ENCODE measurements at places on chromosomes 5 and 9. TPM values are rescaled to one million over a fixed set of nuclear protein-coding genes. Genes with fewer than 3 reads are reported as not detected.

DNA sequence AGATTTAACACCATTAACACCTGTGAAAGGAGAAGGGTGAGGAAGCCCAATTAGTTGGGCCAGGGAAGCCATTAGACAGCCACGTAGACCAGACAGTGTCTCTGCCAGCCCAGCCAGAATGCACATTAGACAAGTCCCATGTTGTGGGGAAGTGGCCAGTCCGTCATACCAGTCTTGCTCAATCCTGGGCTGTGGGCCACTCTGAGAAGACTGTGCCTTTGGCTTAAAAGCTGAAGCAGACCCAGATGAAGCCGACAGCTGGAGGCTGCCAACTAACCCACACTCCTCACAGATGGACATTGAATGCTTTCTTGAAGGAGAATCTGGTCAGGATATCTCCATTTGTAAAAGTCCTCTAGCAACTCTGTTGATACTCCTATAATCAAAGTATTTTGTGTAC, 128.5 kb downstream of the CHSY3 start:
- DNase-seq: no peak

DNA sequence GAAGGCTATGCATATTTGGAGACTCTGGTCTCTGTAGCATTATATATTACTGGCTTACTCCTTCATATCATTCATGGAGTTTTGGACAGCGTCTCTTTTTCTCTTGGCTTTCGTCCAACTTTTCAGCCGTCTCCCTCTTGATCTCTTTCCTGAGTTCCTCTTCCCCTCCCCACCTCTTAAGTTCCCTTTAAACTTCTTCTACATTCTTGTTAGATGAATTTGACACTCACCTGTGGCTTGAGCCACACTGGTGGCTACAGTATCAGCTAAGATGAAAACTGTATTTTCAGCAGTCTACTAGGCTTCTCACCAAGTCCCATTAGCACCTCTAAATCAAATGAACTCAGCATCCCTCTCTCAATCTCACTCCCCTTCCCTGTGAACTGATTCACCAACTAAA, 128.1 kb downstream of the STARD4 start:
- peak; percentile 46 for DNase-seq

- no peak for DNase-seq
Measured at GRCh38 chr5:139453683-139454567, 8.6 kb downstream of the ECSCR start.

Gene EQTN
- polyA plus RNA-seq: not detected

Gene NSG2
- 0.22 TPM for polyA plus RNA-seq

DNA sequence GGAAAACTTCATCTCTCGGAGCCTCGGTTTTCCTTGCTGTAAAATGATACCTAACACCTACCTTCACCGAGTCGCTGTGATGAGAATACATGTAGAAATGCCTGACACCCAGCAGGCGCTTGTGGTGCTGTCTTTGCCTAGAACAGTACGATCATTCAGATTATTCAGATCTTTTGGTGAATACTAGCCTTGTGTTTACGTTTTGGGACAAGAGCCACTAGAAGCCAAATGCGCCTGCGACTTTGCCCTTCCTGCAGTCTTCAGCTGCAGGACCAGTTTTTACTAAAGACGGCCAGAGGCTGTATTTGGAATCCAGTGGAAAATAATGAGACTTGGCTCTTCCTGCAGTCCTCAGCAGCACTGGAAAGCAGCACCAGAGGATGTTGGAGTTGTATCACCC, 189.6 kb downstream of the TRIO start:
- DNase-seq: no peak

Gene SEMA4D
- polyA plus RNA-seq: 22.9 TPM

GRCh38 chr9:27784847-27785713, 211.8 kb upstream of the C9orf72 start:
- no peak for DNase-seq

GRCh38 chr5:87109746-87110145, 157.9 kb upstream of the RASA1 start:
- no peak for DNase-seq

DNA sequence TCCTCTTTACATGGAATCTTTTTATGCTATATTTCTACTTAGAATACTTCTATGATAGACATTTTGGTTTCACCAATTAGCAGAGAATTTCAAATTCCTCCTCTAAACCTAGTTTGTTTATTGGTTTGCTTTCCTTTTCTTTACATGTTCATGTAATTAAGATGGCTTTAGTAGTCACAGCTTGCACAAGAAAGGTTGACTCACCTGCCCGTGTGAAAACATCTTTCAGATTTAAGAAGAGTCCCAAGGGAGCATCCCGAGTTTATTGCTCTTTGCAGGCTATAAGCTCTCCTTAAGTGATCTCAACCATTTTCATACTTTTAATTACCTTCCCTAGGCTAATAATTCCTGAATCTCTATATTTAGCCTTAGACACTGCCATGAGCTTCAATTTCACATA, 28.9 kb downstream of the TYRP1 start:
- DNase-seq: no peak

- DNase-seq: peak; percentile 72
Measured at GRCh38 chr9:120755810-120756434, 37.3 kb downstream of the FBXW2 start.

Gene PCDHGA8
- 0.57 TPM for polyA plus RNA-seq
